NCI-H1105 (cell line): ENCODE measurements at places on chromosomes 16 and 17.
A peak's percentile ranks its signal among the peaks of the same experiment; 100 is the strongest.

- DNase-seq, result no peak
These were observed 188.6 kb downstream of the RBFOX3 start for GRCh38 chr17:79422236-79422635.

DNA sequence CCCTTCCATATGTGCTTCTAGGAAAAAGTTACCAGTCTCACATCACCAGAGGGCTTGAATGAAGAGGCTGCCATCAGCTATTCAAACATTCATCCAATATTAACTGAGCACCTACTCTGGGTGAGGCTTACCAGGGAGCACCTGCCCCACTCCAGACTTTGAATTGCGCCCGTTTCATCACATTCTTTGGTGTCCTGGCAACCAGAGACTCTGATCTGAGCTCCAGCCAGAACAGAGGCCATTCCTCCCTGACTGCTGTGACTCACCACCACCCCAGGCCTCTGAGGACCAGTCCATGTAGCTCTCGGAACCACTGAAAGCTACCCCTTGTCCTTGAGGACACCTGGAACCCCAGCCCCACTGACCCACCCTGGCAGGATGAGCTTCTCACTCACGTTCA lies at the start of gene C16orf96:
Gene C16orf96 (plus strand): TSS at position 229 of the 400 bp plus-strand sequence. CDS start 150 bp downstream, at position 379.
- DNase-seq, result no peak

DNA sequence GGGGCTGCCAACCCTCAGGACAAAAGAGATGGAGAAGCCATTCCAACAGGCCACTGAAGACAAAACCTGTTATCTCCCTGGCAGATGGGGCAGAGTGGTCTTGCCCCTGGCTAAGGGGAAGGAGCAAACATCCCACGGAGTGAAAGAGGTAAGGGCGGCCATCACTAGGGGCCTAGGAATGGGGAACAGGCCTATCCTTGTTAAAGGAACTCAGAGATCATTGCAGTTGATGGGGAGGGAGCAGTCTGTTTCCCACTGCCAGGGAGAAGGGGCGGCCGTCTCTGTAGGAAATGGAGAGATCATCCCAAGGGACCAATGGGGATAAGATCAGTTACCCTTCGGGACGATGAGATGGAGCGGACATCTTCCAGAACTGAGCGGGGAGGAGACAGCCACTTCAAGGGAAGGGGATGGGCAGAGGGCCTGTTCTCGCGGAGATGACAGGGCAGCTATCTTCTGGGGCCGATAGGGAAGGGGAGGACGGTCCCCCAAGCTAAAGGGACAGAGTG lies 581 bp upstream of the TMEM208 start:
- no peak for DNase-seq

DNA sequence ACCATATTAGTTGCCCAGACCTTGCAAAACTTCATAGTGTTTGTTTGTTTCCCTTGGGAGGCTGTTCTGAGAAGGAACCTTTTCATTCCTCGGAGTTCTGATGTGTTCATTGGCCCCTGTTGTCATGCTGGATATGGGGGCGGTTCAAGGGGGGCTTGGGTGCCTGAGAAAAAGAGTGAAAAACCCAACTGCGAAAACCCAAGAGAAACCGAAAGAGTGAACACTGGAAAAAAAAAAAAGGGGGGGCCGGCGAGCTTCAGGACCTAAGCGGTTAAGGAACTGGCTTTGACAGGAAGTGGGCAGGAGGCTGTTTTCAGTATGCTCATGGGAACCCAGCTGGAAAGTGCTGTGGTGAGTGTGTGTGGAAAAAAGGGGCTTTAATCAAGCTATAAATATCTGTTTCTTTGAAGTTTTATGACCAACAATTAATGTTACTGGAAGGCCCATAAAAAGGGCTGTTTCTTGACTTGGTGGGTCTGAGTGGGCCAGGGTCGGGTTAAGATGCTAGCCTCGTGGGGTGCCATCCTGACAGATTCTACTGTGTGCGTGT lies 510.7 kb downstream of the MAF start:
- DNase-seq, result no peak

- DNase-seq, result no peak
These were observed 295.1 kb upstream of the SOX9 start for GRCh38 chr17:71825687-71826086.

DNA sequence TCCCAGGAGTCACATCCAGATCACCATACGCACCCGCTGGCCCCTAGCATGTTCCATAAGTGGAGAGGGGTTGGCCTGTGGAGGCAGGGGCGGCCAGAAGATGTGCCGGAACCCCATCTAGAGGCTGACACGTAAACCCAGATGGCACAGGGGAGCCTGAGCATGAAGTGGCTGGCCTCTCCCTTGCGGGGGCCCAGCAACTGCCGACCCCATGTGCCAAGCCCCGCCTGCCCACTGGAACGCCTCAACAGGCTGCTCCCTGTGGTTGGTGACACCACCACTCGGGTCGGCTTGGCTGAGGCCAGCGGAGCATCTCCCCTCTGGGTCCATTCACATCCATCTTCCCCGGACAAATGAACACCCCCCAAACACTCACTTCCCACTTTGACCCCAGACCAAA lies 9.5 kb downstream of the BCAR1 start:
- DNase-seq, result no peak

DNA sequence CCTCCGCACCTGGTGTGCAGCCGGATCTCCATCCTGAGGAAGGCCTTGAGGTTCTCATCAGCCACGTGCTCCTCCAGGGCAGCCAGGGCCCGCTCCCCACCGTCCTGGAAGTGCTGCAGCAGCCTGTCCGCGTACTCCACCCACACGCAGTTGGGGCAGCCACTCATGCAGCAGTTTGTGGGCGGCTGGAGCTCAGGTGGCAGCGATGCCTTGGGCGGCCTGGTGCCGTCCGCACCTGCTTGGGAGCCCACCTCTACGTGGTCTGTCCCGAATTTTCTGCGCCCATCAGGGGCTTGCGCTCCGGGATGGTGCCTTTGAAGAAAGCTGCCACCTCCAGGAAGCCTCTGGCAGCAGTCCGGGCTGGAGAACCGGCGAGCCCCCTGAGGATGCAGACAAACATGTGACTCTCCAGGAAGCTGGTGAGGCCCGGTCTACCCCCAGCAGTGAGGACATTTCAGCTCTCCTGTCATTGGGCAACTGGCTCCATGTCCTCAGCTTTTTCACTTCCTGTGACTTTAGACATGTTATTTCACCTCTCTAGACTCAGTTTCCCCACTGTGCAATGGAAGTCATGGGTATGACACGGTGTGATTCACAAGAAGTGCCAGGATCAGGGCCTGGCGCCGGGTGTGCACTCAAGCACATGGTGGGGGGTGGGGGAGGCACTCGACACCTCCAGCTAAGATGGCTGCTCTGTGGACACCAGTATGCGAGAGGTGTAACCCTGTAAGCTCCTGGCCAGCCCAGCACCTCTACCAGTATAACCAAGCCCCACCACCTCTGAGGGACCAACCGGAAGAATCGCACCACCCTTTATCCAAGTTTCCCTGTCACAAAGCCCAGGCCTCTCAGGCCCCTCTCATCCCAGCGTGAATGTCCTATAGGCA lies 957 bp downstream of the OXLD1 start:
- no peak for DNase-seq

- no peak for DNase-seq
These were observed 577.0 kb downstream of the CDH11 start for GRCh38 chr16:64544859-64545258.

- peak; percentile 18 for DNase-seq
These were observed 18.1 kb upstream of the RAB11FIP4 start for GRCh38 chr17:31373150-31374093.

DNA sequence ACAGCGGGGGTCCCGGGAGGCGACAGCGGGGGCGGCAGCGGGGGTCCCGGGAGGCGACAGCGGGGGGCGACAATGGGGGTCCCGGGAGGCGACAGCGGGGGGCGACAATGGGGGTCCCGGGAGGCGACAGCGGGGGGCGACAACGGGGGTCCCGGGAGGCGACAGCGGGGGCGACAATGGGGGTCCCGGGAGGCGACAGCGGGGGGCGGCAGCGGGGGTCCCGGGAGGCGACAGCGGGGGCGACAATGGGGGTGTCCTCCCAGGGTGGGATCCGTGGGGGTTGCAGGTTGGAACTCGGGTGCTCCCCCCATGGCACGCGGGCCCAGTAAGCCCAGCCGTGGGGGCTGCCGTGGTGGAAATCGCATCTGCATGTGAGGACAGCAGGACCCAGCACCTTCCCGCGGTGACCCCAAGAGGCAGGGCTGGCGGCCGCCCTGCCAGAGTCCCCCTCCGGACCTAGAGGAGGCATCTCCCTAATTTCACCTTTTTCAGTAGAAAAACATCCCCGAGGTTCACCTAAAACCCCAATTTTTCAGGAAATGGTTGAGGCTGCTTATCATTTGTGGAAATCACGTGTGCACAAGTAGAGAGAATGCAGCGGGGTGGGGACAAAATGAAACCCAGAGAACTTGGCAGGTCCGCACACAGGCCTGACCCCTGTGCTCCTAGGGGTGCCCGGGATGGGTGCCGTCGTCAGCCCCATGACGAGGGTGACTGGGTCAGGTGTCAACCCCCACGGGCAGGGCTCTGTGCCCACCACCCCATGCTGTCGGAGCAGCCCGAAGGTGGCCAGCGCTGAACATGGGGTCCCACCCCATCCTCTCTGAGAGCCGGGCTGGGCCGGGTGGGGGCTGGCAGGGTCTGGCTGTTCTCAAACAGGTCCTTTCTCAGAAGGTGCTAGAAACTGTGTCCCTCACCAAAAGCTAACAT lies 10.5 kb upstream of the METRNL start:
- no peak for DNase-seq

GRCh38 chr17:68391561-68392268 lies 65.6 kb downstream of the WIPI1 start:
- no peak for DNase-seq

GRCh38 chr17:5672815-5673430 lies 88.6 kb upstream of the NLRP1 start:
- no peak for DNase-seq

DNA sequence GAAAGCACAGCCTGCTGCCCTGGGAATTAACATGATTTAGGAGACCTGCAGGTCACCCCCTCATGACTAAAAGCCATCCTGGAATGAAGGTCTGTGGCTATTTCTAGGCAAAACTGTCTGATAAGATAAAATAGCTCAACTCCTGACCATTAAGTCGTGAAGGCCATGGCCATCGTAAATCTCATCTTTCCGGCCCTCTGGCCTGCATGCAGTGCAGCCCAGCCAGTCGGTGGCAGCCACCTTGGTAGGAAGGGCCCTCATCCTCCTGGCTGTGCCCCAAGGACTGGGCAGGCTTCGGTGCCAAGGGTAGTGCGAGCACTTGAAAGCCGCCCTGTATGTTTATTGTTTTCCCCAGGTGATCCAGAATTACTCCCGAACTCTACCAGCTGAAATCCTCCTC lies 18.2 kb upstream of the MEOX1 start:
- no peak for DNase-seq

- no peak for DNase-seq
These were observed 14.8 kb upstream of the GPATCH8 start for GRCh38 chr17:44518032-44518431.

DNA sequence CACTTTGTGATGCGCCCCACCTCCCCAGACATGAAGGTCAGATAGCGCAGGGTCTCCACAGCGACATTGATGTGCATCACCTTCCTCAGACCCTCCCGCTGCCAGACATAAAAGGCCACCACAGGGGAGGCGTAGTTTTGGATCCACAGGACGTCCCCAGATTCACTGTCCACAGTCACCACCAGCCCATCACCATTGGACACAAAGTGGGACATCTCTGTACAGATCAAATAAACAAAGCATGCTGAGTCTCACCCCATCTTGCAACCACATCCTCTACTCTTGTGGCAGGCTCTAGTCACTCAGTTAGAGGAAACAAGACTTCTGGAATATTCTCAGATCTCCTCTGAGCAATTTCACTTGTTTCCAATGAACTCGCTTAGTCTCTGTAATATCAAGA lies 46.3 kb upstream of the ICAM2 start:
- DNase-seq, result no peak

DNA sequence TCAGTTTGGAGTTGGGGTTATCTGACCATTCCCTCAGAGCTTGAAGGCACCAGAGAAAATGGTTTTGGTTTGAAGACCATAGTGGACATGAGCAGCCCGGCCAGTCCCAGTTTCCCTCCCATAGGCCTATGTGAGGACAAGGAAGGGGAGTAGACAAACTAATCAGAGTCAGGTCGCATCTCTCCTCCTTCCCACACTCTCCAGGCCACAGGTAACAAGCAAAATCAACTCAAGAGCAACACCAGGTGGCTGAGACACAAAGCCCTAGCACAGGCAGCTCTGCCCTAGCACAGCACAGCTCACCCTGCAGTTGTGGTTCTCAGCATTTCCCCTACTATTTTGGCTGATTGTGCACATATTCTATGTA lies 7.2 kb downstream of the SUPT4H1 start:
- DNase-seq, result no peak

DNA sequence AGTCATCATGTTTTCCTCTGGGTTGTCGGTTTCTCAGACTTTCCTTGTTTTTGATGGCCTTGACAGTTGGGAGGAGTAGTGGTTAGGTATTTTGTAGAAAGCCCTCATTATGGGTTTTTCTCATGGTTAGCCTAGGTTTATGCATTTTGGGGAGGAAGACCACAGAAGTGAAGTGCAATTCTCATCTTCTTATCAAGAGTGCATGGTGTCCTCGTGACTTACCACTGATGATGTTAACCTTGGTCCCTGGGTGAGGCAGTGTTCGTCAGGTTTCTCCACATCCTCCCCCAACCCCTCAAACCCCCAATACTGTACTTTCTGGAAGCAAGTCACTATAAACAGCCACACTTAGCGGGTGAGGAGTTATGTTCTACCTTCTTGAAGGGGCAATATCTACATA lies 42.3 kb downstream of the BPTF start:
- no peak for DNase-seq

- DNase-seq, result no peak
These were observed 1.3 kb upstream of the TUBB3 start for GRCh38 chr16:89921702-89922476.

DNA sequence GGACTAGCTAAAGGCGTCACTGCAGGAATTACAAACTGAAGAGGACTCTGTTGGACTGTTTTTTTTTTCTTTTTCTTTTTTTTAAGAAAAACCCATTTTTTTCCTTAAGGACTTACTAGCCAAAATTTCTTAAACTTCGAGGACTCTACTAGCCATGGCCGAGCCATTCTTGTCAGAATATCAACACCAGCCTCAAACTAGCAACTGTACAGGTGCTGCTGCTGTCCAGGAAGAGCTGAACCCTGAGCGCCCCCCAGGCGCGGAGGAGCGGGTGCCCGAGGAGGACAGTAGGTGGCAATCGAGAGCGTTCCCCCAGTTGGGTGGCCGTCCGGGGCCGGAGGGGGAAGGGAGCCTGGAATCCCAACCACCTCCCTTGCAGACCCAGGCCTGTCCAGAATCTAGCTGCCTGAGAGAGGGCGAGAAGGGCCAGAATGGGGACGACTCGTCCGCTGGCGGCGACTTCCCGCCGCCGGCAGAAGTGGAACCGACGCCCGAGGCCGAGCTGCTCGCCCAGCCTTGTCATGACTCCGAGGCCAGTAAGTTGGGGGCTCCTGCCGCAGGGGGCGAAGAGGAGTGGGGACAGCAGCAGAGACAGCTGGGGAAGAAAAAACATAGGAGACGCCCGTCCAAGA lies 878 bp downstream of the HEXIM1 start:
- peak; percentile 61 for DNase-seq

GRCh38 chr17:58539698-58540097 lies 25.3 kb upstream of the MTMR4 start:
- DNase-seq, result no peak

- no peak for DNase-seq
These were observed 9.7 kb downstream of the CCDC57 start for GRCh38 chr17:82202981-82203380.

- DNase-seq, result no peak
These were observed 102.1 kb downstream of the SNX29 start for GRCh38 chr16:12078405-12079280.
